Globus pallidus (tissue), 1 donor: ENCODE measurements at places on chromosomes 6 and 20.

- DNase-seq: no peak
Measured at GRCh38 chr6:133778414-133779130, 110.3 kb upstream of the TCF21 start.

DNA sequence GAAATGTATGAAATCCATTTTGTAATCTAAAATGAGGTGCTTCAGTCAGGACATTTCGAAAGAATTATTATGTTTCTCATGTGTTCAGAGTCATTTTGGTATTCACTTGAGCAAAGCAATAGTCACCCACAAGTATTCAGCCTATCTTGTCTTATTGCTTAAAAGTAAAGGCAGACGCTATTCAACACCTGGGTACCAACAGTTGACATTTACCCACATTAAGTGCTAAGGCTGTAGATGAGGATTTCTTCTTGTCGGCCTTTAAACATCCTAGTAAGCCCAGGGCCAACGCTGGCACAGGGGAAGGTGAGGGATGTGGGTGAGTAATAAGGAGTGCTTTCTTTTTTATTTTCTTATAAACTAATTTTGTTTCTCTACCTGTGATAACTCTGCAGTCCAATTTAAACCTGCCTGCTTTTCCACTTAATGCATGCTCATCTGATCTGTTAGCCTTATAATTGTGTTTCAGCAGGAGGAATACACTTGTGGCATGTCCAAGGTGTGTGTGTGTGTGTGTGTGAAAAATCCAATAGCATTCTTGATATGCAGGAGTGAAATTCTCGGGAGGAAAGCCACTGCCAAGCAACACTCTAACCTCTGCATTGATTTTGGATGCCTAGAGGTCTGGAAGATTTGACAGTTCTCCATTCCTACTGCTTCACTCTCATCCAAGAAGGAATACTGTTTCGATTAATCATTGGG lies 252.0 kb downstream of the SOX4 start:
- no peak for DNase-seq

- DNase-seq: no peak
Measured at GRCh38 chr6:116925088-116925794, 48.2 kb downstream of the RFX6 start.

DNA sequence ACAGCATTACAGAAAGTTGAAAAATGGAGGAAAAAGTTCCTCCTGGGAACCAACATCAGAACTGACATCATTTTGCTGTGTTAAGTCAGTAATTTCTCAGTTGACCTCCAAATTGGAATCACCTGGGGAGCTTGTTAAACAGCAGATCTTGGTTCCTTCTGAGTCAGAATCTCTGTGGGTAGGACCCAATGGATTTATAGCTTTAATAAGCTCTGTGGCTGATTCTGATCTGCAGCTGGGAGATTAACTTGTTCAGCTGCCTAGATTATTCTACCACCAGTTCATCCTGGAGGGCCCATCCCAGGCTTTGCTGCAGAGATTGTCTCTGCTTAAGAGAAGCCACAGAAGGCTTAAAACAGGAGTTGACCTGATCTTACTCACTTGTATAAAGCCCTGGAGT lies 90.7 kb upstream of the POPDC3 start:
- no peak for DNase-seq

GRCh38 chr6:14644381-14644780 lies 526.8 kb downstream of the CD83 start:
- DNase-seq: no peak

- no peak for DNase-seq
Measured at GRCh38 chr20:45444050-45444449, 25.5 kb upstream of the WFDC2 start.

- DNase-seq: no peak
Measured at GRCh38 chr6:148957752-148958151, 210.9 kb downstream of the UST start.
